Left lobe of liver (tissue), 2 donors: ENCODE measurements at places on chromosomes 7 and 10.

- no peak for DNase-seq
These were observed 416.8 kb downstream of the GALNT17 start for GRCh38 chr7:71548746-71549145.

DNA sequence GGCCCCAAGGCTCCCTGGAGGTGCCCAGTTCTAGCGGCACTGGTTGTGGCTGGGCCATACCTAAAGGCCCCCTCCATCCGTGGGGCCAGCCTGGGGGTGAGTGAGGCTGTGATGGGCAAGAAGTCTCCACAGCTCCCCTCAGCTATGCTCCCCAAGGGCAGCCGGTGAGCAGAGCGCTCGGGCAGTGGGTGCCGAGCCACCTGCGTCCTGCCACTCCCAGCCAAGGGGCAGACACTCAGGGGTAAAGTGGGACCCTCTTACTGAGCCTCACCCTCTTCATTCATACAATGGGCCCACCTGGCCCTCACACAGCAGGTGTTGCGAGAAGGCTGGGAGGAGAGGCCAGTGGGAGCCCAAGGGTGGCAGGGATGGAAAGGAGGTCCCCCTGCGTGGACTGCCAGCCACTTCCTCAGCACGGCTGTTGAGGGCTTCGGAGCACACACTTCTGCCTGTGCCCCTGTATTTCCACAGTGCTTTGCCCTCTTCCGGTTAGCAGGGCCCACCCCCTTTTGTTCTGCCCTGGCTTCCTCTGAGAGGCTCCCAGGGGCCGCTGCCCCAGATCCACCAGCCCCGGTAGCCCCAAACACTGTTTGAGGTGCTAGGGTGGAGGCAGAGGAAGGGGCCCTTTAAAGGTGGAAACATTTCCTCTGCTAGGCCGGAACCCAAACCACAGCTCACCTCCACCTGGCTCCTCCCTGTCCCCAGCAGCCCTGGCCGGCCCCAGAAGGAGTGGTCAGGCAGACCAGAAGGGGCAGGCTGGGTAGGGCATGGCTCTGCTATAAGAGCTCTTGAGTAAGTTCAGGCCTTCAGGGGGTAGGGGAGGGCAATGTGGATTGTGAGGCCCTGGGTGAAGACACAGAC, 16.4 kb upstream of the C10orf105 start:
- DNase-seq, result no peak

DNA sequence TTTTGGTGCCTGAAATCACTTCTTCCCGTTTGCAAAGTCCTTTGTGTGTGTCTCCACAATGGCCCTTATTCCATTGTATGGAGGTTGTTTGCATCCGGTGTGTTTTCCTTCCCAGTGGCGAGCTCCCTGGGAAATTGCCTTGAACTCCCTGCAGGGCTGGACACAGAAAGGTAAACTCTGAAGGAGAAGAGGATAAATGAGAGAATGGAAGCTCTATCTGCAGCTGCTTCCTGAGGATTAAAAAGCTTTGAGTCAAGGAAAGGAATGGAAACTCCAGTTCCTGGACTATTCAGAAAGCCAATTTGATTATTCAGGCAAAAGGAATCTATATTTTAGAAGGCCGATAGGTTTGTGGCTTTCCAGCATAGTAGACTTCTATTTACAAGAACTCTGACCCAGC, 4.4 kb upstream of the GRK5 start:
- no peak for DNase-seq

DNA sequence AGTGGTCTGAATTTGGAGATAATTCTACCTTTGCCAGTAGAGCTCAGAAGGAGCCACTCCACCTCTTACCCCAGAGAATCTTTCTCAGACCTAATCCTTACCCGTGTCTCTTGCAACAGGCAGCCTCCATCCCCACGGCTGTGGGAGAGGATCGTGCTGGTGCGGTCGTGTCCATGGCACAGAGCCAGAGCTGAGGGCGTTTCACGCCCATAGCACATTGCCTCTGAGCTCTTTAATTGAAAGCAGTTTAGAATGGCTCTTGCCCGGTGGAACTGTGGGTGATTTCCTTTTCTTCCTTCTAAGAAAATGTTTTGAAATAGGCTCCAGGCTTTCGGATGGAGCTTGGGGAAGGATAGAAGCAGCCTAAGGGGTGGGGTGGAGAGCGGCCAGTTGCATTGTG, 41.5 kb downstream of the PRF1 start:
- no peak for DNase-seq

DNA sequence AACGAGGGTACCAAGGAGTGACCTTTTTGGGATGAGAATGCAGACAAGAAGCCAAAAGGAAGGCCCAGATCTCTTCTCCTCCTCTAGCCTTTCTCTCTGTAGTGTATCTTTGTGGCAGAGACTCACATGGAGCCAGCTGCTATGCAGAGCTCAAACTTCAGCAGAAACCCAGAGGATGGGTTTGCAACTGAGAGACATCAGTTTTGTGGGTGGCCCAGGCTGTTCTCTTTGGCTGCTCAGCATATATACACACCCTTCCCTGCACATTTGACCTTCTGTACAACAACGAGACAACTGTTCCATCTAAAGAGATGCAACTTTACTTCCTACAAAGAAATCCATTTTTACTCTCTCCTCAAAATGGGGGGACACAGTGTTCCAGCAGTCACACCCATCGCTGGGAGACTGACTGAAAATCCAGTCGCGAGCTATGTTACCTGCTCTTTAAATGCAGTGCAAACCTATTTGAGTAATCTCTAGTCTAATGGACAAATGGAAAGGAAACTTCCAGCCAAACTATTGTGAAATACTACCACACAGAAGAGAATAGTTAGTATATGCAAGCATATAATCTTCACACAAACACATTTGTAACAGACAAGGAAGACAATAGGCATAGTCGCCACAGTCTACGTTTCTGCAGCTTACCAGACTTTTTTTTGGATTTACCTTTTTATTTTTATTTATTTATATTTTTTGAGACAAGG, 51.2 kb downstream of the GTF2I start:
- DNase-seq, result no peak

DNA sequence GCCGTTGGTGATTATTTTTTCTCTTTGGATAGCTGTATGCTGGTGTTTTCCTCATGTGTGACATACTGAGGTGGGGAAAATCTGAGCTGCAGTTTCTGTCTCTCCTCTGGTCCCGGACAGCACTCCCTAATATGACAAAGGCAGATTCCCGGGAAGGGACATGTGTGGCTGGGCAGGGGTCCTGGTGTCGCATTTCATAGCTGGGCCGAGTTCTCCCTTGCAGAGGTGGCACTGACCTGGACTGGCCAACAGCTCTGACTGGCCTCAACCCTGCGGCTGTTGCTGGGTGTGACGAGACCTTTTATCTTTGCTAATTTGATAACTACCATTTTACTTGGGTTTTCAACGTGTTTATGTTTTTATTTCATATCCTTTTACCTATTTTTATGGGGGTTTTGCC, 248.6 kb upstream of the TCERG1L start:
- DNase-seq, result no peak

DNA sequence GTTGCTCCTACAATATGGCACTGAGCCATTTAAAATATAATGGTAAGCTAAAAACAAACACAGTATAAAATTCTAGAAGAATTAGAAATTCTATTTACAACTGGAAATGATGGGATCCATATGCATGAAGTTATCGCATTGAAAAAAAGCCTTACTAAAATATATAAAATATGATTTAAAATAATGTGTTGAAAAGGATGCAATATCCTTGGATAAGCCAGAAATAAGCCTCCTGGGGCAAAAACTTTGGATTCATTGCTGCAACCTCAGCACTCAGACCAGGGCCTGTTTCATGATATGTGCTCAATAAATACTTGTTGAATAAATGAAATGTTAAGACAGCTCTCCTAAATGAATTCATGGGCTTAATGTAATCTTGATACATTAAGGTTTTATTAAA, 170.2 kb downstream of the SEM1 start:
- no peak for DNase-seq

DNA sequence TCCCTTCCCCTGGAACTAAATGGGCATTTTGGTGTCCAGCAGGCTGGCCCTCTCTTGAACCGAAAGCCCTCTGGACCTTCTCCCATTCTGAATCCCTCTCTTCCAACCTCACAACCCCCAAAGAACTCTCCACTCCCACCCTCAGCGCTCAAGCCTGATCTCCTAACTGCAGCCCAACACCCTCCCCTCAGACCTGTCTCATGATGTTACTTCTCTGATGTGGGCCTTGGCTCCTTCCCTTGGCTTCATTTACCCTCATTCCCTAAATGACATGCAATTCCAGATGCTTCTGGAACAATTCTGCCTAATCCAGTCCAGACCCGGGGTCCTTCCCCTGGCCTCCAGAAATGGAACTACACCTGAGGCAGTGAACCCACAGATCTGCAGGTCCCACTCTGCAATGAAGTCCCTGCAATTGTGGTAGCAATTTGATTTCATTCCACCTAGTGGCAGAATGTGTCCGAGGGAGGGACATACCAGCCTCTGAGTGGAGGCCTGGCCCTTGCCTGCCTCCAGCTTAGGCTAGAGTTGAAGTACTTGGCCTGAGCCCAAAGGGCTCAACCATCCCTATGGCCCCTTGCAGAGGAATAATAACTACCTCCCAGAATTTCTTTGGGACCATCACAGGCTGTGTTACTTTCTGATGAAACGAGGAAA, 4.1 kb upstream of the CEP41 start:
- DNase-seq, result no peak
